ENCODE measurements at places on chromosomes 3 and 15. TPM values are rescaled to one million over a fixed set of nuclear protein-coding genes. Genes with fewer than 3 reads are reported as not detected.

DNA sequence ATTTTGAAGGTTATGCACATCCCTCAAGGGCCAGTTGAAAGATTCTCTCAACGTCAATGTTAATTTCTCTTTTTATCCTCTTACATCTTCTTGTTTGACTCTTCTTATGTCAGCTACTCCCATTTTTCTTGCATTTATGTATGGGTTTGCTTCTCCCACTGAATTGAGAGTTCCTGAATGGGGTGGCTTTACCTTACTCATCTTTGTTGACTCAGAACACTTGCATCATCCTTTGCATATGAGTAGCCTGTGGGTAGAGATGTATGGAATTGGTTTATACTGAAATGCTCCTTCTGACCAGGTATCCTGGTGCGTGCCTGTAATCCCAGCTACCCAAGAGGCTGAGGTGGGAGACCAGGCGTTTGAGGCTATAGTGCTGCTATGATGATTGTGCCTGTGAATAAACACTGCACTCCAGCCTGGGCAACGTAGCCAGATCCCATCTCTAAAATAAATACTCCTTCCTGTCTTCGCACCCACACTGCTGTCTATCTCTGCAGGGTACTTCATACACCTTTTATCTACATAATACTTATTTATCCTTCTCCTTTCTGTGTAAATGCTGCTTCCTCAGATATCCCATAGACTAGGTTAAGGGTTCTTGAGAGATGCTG is 123.6 kb upstream of the DPH6 start:
- DNase-seq, result no peak

DNA sequence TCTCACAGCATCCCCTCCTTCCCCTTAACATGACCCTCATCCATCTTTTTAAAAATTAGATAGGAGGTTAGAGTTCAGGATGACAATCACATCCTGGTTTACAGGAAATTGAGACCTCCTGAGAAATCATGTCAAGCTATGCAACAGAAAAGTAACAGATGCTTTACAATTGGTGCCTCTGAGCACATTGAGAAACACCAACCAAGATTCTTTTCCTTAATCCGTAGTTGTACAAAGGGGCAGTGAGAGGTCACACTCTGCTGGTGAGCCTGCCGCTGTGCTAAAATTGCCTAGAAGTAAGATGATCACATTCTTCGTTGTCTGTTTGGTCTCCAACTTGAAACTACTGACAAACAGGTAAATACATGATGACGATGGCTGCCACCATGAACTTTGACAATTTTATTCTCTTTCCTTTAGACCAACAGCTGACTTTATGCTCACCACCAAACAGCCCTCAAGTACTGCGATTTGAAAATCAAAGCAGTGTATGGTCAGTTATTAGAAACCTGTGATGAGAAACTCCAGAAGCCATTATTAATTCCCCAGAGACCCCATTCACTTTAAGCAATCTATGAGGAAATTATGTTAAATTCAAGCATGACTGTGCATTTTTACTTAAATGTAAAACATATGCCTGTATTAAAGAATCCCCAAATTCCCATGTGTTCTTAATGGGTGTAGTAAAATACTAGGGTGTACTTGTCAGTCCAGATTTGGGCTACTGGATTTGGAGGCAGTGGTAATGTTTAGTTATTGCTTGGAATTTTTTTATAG is 210.7 kb upstream of the UBE2E1 start:
- no peak for DNase-seq

- no peak for DNase-seq
Observed at GRCh38 chr3:14839236-14839635, 20.5 kb downstream of the FGD5 start.

DNA sequence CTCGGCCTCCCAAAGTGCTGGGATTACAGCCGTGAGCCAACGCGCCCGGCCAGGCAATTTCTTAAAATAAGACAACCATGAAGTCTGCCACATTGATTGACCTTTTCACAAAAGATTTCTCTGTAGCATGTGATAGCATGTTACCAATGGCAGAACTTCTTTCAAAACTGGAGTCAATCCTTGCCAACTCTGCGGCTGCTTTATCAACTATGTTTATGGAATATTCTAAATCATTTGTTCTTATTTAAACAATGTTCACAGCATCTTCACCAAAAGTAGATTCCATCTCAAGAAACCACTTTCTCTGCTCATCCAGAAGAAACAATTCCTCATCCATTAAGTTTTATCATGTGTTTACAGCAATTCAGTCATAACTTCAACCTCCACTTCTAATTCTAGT is 9.4 kb downstream of the UBR1 start:
- no peak for DNase-seq

SV2B gene
- 1.8 TPM for total RNA-seq

ITGA11 gene
- 23.8 TPM for total RNA-seq

Data from left cardiac atrium (tissue), 4 donors.